ENCODE measurements at places on chromosomes 1 and 21.

- DNase-seq, result no peak
These were observed 199.2 kb upstream of the NEGR1 start for GRCh38 chr1:72481420-72481970.

- no peak for DNase-seq
These were observed 10.3 kb downstream of the WLS start for GRCh38 chr1:68221980-68222373.

DNA sequence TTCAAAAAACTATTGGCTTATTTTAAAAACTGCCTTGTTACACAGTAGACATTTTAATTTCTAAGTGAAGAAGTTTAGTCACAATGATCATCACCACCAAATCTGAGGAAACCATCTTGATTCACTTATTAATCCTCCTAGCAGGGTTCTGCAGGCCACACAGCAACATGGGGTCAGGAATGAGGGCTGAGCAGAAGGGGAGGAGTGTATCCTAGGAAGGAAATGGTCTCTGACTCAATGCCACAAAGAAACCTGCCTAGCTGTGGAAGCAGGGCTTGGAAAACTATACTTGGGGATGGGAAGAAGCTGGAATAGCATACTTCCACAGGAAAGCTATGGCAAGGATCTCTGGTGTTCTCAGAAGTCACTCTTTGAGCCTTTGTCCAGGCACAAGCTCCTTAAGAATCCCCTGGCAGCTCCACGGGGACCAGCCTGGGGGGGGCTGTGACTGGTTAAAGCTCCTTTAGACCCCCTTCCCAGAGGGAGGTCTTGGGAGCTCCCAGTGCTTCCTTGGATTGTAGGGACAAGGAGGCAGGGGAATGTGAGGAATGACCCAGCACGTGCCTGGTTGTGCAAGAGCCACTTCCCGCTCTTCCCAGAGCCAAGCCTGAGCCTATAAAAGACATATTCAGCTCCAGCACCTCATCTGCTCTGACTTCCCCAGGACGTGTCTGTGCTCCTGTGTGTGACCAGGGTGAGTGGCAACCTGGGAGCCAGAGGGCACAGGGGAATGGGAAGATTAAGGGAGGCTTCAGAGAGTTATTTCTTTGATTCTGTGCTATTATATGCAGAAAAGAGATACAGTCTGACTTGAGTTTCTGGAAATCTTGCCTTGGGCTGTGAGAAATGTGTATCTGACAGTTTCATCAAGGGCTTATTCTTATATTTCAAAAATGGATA, at the start of gene LCE2A:
Gene LCE2A, plus strand, starts transcription at position 645 of the 900 bp plus-strand sequence. CDS start 557 bp downstream, outside the sequence.
- DNase-seq, result no peak

DNA sequence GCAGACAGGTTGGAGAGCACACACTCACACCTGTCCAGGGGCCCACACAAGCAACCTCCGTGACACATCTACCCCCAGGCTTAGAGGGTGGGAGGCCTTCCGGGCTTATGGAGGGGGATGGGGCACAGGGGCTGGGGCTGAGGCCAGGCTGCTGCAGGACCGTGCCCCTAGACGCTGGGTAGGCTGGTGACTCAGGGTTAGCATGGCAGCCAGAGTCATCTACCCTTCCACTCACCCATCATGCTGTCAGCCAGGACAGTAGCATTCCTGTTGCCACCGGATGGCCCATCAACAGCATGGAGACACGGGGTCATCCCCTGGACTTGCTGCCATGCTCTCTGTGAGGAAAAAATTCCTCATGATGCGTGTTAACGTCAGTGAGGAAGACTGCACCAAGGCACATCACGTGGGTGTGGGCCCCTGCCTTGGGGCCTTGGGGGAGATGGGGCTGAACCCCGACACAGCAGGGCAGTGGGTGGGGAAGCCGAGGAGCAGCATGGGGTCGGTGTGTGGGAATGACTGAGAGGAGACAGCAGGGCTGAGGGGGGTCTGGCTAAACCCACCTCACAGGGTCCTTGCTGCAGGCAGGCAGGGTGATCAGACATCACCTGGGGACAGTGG, 52.8 kb downstream of the WNT9A start:
- DNase-seq, result no peak

GRCh38 chr1:193221651-193222050, 35.2 kb upstream of the B3GALT2 start:
- DNase-seq, result no peak

DNA sequence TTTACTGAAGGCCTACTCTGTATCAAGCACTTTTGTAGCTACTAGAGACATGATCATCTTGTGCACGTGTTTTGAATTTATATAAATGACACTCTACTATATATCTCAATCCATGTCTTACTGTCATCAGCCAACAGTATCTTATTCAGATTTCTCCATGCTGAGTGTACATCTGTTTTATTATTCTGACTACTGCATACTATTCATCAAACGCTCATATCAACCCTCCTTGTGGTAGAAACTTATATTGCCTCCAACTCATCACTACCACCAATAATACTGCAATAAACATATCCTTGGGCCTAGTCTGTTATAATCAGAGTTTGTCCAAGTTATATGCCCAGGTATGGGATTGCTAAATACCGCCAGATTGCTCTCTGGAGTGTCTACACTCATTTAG, 81.6 kb upstream of the IRF2BP2 start:
- DNase-seq, result no peak

DNA sequence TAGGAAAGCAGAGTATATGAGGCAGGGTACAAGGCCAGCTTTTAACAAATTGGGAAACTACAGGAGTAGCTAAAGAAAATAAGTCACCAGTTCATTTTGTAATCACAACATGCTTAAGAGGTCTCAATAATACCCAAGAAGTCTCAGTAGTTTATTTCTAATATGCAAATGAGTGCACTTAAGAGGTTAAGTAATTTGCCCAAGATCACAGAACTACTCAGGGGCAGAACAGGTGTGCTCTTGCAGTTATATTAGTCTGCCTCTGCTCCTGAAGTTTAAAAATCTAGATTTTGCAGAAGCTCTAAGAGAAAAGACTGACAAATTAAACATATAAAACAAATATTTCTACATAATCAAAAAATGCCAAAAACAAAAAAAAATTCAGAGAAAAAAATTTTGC, 6.9 kb downstream of the EPS15 start:
- no peak for DNase-seq

DNA sequence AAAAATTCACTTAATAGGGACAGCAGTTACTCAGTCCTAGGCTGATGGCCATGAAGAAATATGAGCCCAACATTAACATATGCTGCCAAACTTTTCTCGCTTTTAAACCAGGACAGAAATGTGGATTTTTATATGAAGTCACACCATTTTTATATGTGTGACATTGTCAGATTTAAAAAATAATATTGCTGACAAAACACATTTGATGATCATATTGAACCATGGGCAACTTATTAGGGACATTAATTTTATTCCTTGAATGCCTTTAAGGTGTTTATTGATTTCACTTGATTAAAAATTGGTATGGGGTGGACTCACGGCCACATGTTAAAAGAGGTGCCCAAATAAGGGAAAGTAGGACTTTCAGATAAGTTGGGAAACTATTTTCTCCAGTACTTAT, 58.6 kb downstream of the RPRD2 start:
- DNase-seq, result no peak

DNA sequence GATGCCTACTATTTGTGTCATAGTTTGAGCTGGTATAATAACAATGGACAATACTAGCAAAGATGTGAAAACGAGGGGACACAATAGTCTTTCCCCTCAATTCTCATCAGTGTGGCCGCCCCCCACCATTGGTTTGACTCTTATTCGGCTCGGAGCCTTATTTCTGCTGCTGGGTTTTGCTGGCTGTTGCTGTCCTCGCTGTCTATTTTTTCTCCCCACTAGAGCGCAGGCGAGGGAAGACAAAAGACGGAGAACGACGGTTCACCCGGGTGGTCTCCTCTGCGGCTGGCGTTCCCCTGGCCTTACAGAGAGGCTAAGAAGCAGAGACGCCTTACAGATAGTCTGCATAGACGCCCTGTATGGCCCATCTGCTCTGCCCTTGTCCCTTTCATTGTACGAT, 19.4 kb downstream of the CLIC6 start:
- DNase-seq, result no peak

GRCh38 chr1:52506349-52506748, 46.5 kb downstream of the TUT4 start:
- DNase-seq, result no peak

- no peak for DNase-seq
These were observed 2.4 kb upstream of the COL6A1 start for GRCh38 chr21:45979141-45979631.

GRCh38 chr1:7754234-7754633, 16.9 kb upstream of the VAMP3 start:
- no peak for DNase-seq

- no peak for DNase-seq
These were observed 58.6 kb downstream of the MDM4 start for GRCh38 chr1:204574865-204575163.

DNA sequence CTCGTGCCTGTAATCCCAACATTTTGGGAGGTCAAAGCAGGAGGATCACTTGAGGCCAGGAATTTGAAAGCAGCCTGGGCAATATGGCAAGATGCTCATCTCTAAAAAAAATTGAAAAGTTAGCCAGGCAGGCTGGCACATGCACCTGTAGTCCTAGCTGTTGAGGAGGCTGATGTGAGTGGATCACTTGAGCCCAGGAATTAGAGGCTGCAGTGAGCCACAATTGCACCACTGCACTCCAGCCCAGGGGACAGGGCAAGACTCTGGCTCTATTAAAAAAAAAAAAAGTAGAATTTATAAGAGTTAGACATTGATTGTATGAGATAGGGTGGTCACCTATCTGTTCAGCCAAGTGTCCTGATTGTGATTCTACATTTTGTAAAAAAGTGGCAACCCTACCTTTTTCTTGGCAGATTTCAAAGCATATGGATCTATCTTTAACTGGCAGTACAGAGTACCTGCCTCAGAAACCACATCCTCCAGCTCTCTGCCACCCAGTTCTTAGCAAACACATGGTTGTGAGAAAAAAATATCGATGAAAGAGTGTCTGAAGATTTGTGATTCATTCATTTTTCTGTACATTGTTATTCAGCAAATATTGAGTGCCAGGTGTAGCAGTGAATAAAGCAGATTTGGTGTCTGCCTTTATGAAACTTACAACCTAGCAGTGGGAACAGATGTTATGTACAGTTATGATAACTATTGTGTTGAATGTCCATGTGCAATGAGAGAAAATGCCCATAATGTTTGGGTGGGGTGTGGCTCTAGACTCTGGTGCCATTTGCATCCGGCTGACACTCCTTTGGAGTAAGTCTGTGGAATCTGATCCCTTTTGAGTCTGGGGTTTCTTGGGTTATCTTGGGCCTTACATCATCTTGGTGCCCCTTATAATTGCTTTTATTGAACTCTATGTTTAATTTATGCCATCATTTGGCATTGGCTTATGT, 82.5 kb downstream of the ST3GAL3 start:
- DNase-seq, result no peak

GRCh38 chr1:68230901-68231626, 1.3 kb downstream of the WLS start:
- DNase-seq, result no peak

DNA sequence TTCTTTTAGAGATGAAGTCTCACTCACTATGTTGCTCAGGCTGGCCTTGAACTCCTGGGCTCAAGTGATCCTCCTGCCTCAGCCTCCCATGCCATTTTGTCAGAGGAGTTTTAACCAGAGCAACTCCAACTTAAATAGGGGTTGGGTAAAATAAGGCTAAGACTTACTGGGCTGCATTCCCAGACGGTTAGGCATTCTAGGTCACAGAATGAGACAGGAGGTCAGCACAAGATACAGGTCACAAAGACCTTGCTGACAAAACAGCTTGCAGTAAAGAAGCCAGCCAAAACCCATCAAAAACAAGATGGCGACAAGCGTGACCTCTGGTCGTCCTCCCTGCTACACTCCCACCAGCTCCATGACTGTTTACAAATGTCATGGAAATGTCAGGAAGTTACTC, 5.7 kb upstream of the DNAH14 start:
- DNase-seq, result no peak

- DNase-seq, result no peak
These were observed 64.3 kb downstream of the FYB2 start for GRCh38 chr1:56754708-56755479.

GRCh38 chr1:176522310-176522845, 59.4 kb downstream of the PAPPA2 start:
- no peak for DNase-seq

GRCh38 chr1:185291652-185292051, 25.4 kb downstream of the IVNS1ABP start:
- no peak for DNase-seq

- DNase-seq, result no peak
These were observed 24.3 kb downstream of the UBE2Q1 start for GRCh38 chr1:154533952-154534844.

DNA sequence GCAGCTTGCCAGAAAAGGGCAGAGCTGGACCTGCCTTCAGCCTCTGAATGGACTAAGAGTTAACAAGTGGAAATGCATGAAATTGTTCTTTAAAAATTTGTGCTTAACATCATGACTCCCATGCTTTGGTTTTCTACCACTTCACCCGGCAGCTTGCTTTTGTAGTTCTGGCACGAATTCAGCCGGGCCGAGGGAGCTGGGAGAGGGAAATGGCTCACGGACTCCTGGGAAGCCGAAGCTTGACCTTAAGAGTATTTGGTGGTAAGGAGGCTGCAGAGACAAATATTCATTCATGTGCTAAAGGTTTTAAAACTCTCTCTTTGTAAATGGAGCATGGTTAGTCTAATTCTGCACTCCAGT, 17.2 kb upstream of the GFI1 start:
- DNase-seq, result no peak

- no peak for DNase-seq
These were observed at the start of gene PTPN7 for GRCh38 chr1:202160377-202160940. Gene PTPN7 (minus strand): TSS chr1:202160602. CDS start chr1:202159402, 1,200 bp downstream.

- no peak for DNase-seq
These were observed 28.0 kb upstream of the PLEKHG5 start for GRCh38 chr1:6519491-6519934.
